Activated B cell treated with CpG ODN at 0.5 μM for 24 hours (primary cell): ENCODE measurements at places on chromosomes 3 and 15.

DNA sequence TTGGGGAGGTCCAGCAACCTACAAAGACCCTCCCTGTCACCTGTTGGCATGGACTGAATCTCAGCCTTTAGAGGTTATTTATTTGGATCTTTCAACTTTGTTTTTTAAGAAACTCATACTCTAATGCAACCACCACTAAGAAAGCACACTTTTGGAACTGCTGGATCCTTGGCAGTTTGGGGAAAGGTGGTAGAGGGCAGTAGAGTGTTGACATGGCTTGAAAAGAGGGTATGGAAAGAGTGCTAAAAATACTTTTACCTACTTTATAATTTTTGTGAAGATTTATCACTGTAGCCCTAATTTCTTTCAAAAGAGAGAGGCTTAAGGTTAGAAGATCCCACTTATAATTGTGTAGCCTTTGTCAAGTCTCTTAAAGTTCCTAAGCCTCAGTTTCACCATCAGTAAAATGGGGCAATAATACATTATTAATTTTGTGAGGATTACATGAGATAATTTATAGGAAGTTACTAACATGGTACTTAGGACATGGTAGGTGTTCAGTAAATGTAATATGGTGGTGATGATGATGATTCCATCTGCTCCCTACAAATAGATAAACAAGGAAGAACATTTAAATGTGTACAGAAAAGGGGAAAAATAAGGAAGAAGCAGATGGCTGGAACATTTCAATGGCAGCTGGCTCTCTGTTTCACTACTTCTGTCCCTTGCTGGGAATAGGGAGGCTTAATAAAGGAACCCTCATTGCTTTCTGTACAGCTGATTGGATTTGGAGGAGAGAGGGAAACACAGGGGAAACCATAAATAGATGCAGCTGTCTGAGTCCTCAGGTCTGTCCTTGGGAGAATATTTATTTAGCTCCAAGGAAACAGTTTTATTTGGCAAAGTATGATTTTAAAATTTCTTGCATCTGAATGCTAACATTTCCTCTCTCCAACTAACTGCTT, 208.4 kb upstream of the ADAMTS9 start:
- no peaks in the 10 kb centered on the region for H3K27me3 ChIP-seq
- no peak for DNase-seq
- no peak overlapping the region for H3K27ac ChIP-seq
- no peak overlapping the region for H3K4me3 ChIP-seq

- no peaks in the 10 kb centered on the region for H3K36me3 ChIP-seq
- DNase-seq, result no peak
- H3K4me3 ChIP-seq, result no peak overlapping the region
- H3K27me3 ChIP-seq, result no peaks in the 10 kb centered on the region
These were observed 208.5 kb downstream of the TBL1XR1 start for GRCh38 chr3:176988795-176989194.

DNA sequence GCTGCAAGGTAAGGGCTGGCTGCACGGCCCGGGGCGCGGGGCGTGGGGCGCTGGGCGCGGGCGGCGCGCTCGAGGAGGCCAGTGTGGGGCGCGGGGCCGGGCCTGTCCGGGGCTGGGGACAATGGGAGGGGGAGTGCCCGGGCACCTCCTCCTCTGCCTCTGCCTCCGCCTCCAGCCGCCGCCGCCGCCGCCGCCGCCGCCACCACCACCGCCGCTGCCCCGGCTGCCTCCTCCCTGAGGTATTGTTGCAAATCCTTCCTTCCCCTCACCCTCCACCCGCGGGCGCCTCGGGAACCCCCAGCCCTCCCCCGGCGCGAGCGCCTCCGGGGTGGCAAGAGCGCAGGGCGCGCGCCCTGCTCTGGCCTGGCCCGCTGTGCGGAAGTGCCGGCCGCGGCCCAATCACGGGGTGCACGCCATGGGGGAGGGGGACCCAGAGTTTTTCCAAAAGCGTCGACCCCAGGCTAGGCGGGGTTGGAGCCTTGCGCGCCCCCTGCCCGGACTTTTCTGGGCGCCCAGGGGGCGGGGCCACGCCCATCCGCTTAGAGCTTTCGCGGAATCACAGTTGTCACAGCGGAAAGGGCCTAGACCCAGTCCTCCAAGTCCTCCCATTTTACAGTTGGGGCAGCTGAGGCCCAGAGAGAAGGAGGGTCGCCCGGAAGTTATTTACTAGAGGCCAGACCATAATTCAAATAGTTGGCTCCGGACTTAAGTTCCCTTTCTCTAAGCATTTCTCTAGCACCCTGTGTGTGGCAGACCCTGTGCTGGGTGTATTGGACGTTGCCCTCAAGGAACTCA, at the start of gene LPP:
Gene LPP, plus strand, starts transcription at position 144 of the 795 bp plus-strand sequence. CDS start 251,964 bp downstream, outside the sequence.
- peaks cover 2% of the 10 kb centered on the region for H3K36me3 ChIP-seq
- H3K27ac ChIP-seq, result peak within 1 kb of the TSS; percentile 92
- H3K4me1 ChIP-seq, result peaks cover 51% of the 10 kb centered on the region
- peak within 1 kb of the TSS; percentile 96 for H3K4me3 ChIP-seq
- peak; percentile 88 for DNase-seq

DNA sequence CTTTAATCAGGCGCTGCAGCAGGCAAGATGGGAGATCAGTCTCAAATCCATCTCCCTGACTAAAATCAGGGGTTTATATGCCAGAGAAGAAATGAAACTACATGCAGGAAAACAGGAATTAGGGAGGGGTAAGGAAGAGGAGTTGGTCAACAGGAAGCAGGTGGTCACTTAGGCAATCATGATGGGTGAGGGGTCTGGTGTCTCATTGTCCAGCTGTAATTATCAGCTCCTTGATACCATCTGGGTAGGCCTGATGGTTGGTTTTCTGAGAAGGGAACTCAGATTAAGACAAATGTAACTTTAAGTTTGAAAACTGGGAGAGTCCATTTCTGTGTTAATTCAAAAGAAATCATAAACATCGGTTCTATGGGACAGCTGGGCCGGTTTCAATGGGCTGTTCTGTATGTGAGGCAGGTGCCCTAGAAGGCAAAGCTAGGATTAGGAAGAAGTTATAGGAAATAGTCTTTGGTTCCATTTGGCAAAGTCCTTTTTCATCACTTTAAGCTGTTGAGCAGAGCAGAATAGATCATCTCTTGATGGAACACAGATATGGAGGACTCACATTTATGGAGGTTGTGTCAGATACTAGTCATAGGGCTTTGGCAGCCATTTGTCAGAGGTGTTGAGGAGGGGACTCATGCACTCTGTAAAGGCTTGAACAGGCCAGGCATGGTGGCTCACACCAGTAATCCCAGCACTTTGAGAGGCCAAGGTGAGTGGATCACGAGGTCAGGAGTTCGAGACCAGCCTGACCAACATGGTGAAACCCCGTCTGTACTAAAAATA, 149.4 kb downstream of the VGLL4 start:
- no peak overlapping the region for H3K4me3 ChIP-seq
- no peak for DNase-seq
- no peaks in the 10 kb centered on the region for H3K4me1 ChIP-seq
- no peaks in the 10 kb centered on the region for H3K27me3 ChIP-seq

GRCh38 chr3:106588739-106589138, 719.9 kb upstream of the CBLB start:
- H3K4me3 ChIP-seq, result no peak overlapping the region
- peaks cover 6% of the 10 kb centered on the region for H3K4me1 ChIP-seq
- DNase-seq, result no peak
- H3K27ac ChIP-seq, result no peak overlapping the region
- H3K36me3 ChIP-seq, result no peaks in the 10 kb centered on the region

- no peak for DNase-seq
- H3K27me3 ChIP-seq, result peaks cover 4% of the 10 kb centered on the region
- no peak overlapping the region for H3K4me3 ChIP-seq
- no peaks in the 10 kb centered on the region for H3K36me3 ChIP-seq
- H3K4me1 ChIP-seq, result peaks cover 3% of the 10 kb centered on the region
These were observed 96.4 kb downstream of the FNDC3B start for GRCh38 chr3:172135820-172136219.

GRCh38 chr3:142983318-142983717, 18.1 kb upstream of the U2SURP start:
- no peak for DNase-seq
- H3K4me1 ChIP-seq, result no peaks in the 10 kb centered on the region
- H3K4me3 ChIP-seq, result no peak overlapping the region
- H3K27ac ChIP-seq, result no peak overlapping the region
- no peaks in the 10 kb centered on the region for H3K27me3 ChIP-seq

DNA sequence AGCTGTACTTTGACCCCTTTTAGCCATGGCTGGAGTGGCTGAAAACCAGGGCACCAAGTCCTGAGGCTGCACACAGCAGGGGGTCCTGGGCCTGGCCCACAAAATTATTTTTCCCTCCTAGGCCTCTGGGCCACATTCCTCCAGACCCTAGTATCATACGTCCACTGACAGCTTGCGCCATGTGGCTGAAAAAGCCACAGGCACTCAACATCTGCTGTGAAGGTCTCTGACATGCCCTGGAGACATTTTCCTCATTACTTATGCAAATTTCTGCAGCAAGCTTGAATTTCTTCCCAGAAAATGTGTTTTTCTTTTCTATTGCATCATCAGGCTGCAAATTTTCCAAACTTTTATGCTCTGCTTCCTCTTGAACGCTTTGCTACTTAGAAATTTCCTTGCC, 239.0 kb downstream of the SQOR start:
- H3K4me1 ChIP-seq, result no peaks in the 10 kb centered on the region
- no peaks in the 10 kb centered on the region for H3K36me3 ChIP-seq
- no peak overlapping the region for H3K27ac ChIP-seq
- no peak overlapping the region for H3K4me3 ChIP-seq
- DNase-seq, result no peak

GRCh38 chr3:133663569-133664313, 2.0 kb upstream of the TOPBP1 start:
- peaks cover 34% of the 10 kb centered on the region for H3K4me1 ChIP-seq
- DNase-seq, result no peak
- peaks cover 15% of the 10 kb centered on the region for H3K36me3 ChIP-seq
- no peaks in the 10 kb centered on the region for H3K27me3 ChIP-seq

DNA sequence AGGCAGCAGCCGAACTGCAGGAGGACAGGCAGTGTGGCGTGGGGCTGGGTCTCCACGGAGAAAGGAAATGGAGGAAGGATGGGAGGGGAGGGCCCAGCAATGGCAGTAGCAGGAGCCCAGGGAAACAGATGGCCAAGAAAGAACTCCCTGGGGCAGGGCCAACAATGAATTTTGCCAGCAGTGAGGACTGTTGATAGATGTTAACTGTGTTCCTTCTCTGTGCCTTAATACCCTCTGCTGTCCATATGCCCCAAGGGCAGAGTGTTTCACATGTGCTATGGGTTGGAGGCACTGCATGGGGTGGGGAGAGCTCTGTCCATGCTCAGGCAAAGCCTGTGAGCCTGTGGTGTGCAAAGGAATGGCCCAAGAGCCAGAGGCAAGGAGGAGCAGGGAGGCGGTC, 70.8 kb upstream of the POMGNT2 start:
- peaks cover 33% of the 10 kb centered on the region for H3K4me1 ChIP-seq
- no peaks in the 10 kb centered on the region for H3K27me3 ChIP-seq
- DNase-seq, result no peak
- no peak overlapping the region for H3K27ac ChIP-seq

- H3K4me3 ChIP-seq, result no peak overlapping the region
- H3K4me1 ChIP-seq, result no peaks in the 10 kb centered on the region
- no peaks in the 10 kb centered on the region for H3K36me3 ChIP-seq
- H3K27ac ChIP-seq, result no peak overlapping the region
- DNase-seq, result peak; percentile 3
- no peaks in the 10 kb centered on the region for H3K27me3 ChIP-seq
These were observed 223.4 kb downstream of the SNRPN start for GRCh38 chr15:25177955-25178801.

- DNase-seq, result no peak
- peaks cover 21% of the 10 kb centered on the region for H3K36me3 ChIP-seq
- H3K27ac ChIP-seq, result no peak overlapping the region
- H3K4me3 ChIP-seq, result no peak overlapping the region
- H3K27me3 ChIP-seq, result no peaks in the 10 kb centered on the region
These were observed 54.4 kb downstream of the DNAH1 start for GRCh38 chr3:52370531-52370930.

DNA sequence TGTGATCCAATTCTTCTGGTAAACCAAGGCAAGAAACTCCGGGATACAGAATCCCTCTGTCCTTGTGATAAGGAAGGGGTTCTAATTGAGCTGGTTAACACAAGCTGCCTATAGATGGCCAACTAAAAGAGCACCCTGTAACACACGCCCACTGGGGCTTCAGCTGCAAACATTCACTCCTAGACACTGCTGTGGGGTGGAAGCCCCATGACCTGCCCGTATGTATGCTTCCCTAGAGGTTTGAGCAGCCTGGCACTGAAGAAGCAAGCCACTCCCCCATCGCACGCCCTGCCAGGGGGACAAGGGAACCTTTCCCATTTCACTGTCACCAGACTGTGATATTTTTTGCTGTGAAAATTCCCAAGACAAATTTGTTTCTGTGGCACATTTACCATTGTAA, 516.9 kb upstream of the GOLIM4 start:
- no peaks in the 10 kb centered on the region for H3K36me3 ChIP-seq
- H3K4me1 ChIP-seq, result no peaks in the 10 kb centered on the region
- H3K27me3 ChIP-seq, result peaks cover 3% of the 10 kb centered on the region
- no peak overlapping the region for H3K27ac ChIP-seq
- DNase-seq, result no peak

GRCh38 chr15:68447209-68447608, 15.2 kb upstream of the ITGA11 start:
- no peak overlapping the region for H3K27ac ChIP-seq
- H3K4me3 ChIP-seq, result no peak overlapping the region
- DNase-seq, result no peak
- H3K27me3 ChIP-seq, result peaks cover 39% of the 10 kb centered on the region
- no peaks in the 10 kb centered on the region for H3K36me3 ChIP-seq

DNA sequence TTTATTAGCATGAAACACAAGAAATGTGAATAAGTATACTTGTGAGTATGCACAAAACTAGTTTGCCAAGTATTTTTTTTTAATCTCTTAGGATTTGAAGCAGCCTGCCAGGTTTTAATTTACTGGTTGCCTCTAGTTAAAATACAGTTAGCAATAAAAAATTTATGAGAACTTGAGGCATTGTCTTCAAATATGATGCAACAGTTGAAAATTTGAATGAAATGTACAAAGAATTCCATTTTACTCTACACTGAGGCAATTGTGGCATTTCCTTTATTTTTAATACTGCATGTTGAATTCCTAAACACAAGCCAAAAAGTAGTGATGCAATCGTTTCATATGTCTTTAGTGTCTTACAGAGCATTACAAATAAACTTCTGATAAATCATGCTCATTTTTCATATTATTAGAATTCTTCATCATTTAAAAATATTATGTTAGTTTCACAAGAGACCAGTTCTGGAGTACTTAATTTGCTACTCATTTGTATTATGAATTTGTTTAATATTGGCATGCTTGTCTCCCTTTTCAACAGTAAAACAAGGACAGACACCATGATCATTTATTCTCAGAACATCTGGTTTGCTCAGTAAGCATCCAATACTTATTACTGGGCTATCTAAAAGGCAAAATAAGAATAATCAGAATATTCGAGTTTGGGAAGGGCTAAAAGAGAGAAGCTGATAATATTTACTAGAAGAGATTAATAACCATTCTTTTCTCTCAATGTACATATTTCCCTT, 124.8 kb upstream of the PTX3 start:
- no peak overlapping the region for H3K4me3 ChIP-seq
- H3K27me3 ChIP-seq, result peaks cover 5% of the 10 kb centered on the region
- no peak overlapping the region for H3K27ac ChIP-seq
- H3K36me3 ChIP-seq, result no peaks in the 10 kb centered on the region
- H3K4me1 ChIP-seq, result no peaks in the 10 kb centered on the region
- DNase-seq, result no peak

GRCh38 chr15:28993051-28993719, 107.4 kb downstream of the APBA2 start:
- no peak overlapping the region for H3K4me3 ChIP-seq
- H3K4me1 ChIP-seq, result no peaks in the 10 kb centered on the region
- H3K27ac ChIP-seq, result no peak overlapping the region
